ENCODE measurements at places on chromosomes 2 and 18.

DNA sequence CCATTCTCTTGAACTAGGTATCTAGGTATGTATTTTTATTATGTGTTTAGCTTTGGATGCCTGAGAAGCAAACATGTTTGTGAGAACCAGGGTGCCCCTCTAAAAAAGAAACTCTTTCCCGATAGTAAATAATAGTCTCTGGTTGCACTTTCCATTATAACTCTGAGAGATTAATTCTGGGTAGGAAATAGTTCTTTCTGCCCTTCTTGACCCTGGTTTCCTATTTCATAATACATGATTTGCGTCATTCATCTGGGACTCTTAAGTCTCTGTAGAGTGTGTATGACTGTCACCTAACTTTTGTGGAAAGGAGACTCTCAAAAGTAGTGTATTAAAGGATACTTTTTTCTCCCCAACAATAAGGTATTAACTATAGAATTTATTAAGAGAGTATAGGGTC lies 31.5 kb downstream of the ACSL3 start:
- no peak for DNase-seq

DNA sequence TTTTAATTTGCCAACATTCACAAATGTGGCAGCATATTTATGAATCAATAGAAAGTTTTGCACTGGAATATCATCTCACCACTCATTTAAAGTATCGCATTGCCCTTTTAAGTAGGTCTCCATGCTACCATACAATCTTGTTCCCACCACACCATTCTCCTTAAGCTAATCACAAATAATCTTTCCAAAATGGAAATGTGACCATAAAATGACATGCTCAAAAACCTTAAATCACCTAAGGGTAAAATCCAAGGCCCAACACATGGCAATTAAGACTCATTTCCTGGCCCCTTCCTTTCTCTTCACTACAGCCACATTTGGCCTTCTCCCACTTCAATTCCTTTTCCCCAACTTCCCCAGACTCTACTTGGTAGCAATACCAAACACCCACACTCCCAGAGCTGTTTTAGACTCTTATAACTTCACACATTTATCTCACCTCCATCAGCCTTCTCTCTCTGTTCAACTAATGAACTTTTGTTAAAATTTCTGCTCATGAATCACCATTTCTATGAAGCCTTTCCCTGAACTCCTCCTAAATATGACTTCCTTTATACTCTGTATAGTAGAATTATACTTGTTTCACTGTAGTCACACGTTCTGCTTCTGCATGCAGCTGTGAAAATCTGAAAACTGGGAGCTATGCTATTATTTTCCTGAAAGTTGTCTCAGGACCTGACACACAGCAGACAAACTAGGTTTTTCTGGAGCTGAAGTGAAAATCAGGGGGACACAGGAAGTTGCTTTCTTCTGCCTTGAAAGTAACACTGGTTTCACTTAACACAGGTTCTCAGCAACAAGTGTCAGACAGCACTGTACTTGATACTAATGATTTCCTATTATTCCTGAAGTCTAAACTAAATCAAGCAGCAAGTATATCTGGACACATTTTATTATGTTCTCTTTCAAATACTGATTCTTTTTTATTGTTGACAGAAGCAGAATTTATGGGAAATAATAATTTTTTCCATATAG lies 303.9 kb downstream of the ZEB2 start:
- DNase-seq, result no peak

- DNase-seq, result no peak
These were observed 44.0 kb downstream of the COBLL1 start for GRCh38 chr2:164797627-164798026.

GRCh38 chr2:235670974-235671787 lies 177.3 kb downstream of the AGAP1 start:
- DNase-seq, result no peak

DNA sequence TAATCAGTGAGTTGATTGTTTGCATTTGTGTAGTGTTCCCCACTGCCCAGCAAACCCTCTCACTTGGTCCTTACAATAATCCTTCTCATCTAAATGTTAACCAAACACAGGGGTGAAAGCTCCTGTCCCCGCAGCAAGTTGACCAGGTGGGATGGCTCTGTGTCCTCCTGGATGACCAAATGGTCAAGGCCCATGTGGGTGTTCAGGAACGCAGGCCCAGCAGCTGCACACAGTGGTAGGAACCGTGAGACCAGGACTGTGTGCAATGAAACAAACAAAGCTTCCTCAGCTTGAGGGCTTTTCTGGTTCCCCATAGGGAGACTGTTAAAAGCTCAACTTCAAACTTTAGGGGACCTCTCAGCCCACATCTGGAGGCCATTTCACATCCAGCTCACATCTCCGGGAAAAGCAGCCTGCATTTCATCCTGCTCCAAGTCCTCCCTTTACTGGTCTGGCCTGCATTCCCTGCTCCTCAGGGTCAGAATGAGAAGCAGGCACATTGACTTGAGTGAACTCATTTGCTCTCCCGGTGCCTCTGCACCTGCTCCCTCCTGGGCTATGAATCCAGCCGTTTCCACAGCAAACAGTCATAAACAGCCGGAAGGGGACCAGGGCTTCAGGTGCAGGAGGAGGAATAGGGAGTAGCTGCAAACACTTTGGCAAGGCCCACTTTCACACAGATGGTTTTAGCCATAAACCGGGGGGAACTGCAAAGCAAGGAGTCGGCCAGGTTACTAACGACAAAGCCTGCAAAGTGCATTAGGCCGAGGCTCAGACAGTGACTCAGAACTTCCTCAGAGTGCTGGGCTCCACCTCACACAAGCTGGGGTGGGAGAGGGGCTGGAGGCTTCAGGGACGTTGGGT lies 144.7 kb downstream of the CAPN13 start:
- no peak for DNase-seq

DNA sequence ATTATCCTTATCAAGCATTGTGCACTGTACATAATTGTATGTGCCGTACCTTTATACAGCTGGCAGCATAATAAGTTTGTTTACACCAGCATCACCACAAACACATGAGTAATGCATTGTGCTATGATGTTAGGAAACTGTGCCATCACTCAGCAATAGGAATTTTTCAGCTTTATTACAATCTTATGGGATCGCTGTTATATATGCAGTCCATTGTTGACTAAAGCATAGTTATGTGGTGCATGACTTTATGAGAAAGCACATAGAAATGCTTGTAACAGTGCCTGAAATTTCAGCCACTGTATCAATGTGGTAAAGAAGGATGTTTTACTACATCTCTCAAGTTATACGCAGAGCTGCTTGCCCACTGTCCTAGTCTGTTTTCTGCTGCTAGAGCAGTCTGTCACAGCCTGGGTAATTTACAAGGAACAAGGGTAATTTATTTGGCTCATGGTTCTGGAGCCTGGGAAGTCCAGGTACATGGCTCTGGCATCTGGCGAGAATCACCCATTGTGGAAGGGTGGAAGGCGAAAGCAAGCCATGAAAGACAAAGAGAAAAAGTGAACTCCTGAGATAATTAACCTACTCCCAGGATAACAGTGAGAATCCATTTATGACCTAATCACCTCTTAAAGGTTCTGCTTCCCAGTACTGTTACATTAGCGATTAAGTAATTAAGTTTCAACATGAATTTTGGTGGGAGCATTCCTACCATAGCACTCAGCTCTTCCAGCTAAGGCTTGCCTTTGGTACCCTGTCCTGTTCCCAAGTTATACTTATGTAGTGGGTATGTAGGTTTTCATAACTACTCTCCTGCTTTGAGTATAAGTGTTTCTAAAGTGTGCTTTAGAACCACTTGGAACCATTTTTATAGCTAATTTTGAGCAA lies 4.6 kb downstream of the MAP3K20 start:
- peak; percentile 85 for DNase-seq

DNA sequence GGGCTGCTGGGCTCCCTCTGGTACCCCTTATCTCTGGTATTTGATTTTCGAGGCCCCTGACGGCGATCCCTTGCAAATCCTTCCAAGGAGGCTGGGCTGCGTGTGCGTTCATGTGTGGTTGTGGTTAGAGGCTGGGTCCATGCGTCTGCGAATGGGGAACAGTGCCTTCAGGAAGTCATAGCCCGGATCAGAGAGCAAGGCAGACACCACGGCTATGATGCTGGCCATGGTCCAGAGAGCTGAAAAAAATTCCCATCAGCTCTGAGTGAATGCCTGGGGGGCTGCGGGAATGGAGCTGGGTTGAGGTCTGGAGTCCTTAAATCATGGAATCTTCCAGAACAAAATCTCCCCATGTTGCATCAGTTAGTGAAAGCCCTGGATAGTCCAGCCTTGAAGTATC lies 145.5 kb downstream of the ACKR3 start:
- no peak for DNase-seq

DNA sequence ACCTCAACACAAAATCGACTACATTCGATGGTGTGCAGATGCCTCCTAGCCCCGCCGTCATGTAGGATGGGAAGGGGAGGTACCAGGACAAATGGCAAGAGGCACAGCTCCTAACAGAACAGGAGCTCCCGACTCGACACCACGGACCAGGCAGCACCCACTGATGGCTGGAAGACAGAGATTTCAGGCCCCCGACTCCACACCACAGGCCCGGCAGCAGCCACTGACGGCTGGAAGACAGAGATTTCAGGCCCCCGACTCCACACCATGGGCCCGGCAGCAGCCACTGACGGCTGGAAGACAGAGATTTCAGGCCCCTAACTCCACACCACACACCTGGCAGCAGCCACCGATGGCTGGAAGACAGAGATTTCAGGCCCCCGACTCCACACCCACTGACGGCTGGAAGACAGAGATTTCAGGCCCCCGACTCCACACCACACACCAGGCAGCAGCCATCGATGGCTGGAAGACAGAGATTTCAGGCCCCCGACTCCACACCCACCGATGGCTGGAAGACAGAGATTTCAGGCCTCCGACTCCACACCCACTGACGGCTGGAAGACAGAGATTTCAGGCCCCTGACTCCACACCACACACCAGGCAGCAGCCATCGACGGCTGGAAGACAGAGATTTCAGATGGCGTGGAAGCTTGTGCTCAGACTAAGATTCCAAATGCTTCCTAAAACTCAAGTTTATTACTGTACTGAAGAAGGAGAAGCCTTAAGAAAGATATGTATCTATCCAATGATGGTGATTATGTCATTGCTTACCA lies 135.5 kb downstream of the EIPR1 start:
- no peak for DNase-seq

DNA sequence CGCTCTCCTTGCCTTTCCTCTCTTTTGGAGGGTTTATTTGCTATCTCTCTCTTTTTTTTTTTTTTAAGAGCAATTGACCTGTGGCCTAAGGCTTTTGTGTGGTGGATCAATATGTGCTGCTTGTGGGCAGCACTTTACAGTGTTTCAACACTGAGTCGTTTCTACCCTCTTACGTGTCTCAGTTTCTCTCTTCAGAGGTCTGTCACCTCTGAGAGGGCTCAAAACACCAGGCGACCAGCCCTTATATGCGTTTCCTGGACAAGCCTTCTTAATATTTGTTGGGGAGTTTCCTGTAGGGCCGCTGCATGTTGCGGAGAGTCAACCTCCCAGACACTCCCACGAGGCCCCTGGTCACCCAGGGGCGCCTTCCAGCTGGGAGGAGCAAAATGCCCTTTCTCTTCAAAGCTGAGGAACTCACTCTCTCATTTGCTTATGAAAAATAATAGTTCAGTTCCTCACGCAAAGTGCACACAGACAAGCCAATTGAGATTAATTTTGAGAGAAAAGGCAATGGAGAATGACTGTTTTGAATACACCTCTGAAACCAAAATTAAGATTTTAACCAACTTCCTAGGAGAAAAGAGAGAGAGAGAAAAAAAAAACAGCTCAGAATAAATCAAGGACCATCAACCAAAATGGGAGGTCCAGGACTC lies 96.3 kb upstream of the B3GNT2 start:
- DNase-seq, result no peak

GRCh38 chr2:189552334-189552990 lies 28.1 kb downstream of the SLC40A1 start:
- no peak for DNase-seq

DNA sequence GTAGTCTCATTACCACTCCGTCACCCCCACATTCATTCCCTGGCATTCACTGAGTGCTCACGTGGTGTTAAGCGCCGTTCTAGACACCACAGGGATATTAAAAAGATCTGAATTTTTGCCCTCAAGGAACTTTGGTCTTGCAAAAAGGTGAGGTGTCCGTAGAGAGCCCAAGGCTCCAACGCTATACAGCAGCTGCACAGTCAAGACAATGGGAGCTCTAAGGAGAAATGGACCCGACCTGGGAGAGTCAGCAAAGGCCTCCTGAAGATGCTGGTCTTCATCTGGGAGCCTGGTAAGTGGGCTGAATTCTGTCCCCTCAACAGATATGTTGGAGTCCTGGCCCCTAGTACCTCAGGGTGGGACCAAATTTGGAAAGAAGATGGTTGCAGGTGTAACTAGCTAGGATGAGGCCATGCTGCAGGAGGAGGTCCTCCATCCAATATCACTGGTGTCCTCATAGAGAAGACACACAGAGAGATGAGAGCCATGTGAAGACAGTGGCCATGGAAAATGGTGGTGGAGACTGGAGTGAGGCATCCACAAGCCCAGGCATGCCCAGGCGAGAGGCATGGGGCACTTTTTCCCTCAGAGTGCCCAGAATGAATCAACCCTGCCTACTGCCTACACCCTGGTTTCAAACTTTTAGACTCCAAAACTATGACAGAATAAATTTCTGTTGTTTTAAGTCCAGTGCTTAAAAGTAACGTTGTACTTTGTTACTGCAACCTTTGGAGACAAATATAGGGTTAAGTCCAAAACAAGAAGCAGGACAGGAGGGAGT lies 247.3 kb downstream of the TTC32 start:
- DNase-seq, result no peak

DNA sequence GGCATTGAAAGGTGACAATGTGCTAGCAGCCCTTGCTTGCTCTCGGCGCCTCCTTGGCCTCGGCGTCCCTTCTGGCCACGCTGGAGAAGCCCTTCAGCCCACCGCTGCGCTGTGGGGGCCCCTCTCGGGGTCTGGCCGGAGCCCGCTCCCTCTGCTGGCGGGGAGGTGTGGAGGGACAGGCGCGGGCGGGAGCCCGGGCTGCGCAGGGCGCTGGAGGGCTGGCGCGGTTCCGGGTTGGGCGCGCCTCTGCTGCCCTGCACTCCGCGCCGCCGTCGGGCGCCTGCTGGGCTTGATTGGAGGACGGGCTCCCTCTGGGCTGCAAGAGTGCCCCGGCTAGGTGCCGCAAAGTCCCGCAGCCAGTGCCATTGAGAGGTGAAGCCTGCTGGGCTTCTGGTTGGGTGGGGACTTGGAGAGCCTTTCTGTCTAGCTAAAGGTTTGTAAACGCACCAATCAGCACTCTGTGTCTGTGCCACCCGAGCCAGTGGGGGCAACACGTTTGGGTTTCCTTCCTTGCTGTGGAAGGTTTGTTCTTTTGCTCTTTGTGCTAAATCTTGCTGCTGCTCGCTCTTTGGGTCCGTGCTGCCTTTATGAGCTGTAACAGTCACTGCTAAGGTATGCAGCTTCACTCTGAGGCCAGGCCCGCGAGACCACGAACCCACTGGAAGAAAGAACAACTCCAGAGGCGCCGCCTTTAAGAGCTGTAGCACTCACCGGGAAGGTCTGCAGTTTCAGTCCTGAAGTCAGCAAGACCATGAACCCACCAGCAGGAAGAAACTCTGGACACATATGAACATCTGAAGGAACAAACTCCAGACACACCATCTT lies 14.8 kb upstream of the IMP4 start:
- DNase-seq, result peak; percentile 44

- DNase-seq, result no peak
These were observed 36.6 kb downstream of the RPL31 start for GRCh38 chr2:101038455-101039255.

- no peak for DNase-seq
These were observed 238.1 kb downstream of the LPIN1 start for GRCh38 chr2:11984316-11985158.

Data from GM04504 (cell line).